ENCODE measurements at places on chromosomes 3 and 15.

DNA sequence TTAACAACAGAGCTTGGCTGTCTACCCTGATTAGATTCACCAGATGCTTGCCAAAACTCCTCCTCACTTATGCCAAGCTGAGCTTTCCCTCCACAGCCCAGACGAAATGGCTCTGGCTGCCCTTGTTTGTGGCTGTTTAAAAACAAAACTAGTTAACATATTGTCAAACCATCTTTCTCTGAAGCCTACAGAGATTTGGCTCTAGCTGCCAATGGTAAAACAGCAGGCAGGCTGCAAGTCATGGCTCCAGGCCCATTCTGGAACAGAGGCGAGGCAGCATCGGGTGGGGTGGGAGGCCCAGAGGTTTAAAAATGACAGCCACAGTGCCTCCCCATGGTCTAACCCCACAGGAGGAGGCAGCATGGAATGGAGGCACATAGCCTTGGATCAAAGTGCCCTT, 75.9 kb downstream of the SCN5A start:
- DNase-seq: no peak

- no peak for DNase-seq
Observed at GRCh38 chr15:52144656-52145178, 32.1 kb upstream of the BCL2L10 start.

DNA sequence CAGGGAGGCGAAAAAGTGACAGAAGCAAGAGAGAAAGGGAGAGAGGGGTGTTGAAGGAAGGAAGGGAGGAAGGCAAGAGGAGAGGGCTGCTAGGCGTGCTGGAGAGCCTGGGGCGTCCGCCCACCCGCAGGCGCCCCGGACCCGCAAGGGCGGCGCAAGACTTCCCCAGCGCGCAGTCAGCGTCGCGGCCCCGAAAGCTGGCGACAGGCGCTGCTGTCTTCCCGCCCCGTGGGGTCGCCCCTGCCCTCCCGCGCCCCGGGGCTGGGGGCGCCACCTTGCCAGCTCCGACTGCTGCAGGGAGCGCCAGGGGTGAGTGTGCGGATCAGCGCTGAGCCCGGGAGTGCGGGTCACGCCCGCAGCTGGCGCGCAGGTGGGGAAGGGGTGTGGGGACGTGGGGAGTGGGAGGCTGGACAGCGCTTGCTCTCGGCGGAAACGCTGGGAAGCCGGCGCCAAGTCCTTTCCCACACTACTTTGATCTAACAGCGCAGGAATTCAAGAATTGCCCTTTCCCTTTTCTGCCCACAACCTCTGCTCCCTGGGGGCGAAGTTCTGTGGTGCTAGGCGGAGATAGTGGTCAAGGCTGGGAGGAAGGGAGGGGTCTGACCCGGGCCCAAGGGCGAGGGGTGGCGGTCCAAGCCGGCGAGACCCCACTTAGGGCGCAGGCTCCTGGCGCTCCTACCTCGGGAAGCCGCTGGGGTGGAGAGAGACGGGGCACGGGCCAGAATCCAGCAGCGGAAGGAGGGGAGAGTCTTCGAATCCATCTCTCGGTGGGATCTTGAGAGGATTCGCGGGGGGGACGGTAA, 266.1 kb downstream of the CGGBP1 start:
- no peak for DNase-seq

GRCh38 chr3:83715307-83715706, 1243.5 kb upstream of the CADM2 start:
- DNase-seq: no peak

DNA sequence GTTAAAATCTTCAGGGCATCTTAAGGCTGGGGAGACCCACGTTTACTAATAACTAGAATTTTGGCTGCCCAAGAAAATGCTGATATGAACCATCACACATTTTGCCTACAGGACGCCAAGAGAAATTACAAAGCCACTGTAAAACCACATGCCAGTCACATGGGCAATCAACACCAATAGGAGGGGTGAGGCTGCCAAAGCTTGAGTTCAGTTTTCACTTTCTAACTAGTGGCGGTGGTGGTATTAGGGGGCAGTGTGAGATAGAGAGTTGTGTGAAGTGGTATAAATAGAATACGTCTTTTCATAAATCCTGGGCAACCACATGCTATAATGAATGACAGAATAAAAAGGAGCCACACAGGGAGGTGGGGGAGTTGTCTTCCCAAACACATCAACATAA, 147.3 kb downstream of the WNT5A start:
- DNase-seq: no peak

DNA sequence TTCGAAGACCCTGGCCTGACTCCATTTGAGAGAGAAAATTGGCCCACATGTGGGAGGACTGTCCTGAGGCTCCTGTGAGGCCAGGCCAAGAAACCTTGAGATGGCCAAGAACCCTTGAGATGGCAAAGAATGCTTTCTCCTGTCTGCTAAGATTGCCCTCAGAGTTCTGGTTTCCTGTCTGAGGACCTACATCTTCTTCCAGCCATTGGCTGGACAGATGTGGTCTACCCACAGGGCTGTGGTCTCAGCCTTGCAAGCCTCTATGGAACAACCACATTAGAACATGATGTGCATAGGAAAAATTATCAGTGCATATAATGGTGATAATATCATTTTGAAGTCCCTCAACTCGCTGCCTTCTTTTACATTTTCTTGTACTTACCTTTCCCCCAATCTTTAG, 10.8 kb upstream of the RASA2 start:
- DNase-seq: no peak

DNA sequence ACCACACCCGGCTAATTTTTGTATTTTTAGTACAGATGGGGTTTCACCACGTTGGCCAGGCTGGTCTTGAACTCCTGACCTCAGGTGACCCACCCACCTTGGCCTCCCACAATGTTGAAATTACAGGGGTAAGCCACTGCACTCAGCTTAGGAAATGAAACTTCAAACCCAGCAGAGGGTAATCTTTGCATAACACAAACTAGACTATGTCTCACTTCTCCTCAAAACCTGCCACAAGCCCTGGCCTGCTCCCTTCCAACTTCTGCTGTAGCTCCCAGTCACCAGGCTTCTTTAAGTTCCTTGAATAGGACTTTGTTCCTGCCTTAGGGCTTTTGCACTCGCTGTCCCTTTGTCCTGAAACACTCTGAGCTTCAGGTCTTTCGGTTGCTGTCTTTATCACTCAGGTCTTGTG, 39.2 kb upstream of the SEMA4B start:
- DNase-seq: no peak

- no peak for DNase-seq
Observed at GRCh38 chr15:99343881-99344551, 92.7 kb downstream of the LRRC28 start.

- DNase-seq: no peak
Observed at GRCh38 chr3:173253471-173253870, 112.4 kb upstream of the SPATA16 start.

GRCh38 chr15:48520376-48521155, 124.9 kb downstream of the FBN1 start:
- no peak for DNase-seq

GRCh38 chr3:125381314-125381713, 6.2 kb upstream of the ZNF148 start:
- no peak for DNase-seq

- DNase-seq: no peak
Observed at GRCh38 chr3:69856965-69857705, 117.9 kb downstream of the MITF start.

DNA sequence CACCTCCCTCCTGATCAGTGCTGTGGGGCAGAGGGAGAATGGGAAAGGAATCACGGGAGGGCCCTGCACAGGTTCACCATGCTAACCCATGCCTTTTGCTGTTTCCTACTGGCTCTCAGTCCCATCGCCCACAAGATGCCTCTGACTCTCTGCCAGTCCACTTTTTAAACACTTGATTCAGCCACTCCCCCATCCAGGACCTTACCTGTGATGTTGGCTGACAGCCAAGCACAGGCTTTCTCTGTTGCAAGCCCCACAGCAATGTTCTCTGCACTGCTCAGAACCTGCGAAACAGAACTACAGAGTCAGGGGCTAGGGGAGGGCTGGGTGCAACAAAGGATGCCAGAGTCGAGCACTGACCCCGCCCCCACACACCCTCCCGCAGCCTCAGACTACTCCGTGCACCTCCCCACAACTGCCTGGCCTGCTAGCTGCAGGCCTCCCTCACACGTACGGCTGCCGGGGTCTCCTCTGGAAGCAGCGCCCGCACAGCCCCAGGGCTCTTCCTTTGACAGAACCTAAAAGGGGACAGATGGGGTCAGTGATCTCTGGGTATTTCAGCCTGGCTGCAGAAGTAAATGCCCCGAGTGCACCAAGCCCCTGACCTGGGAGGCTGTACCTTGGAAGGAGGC, 9.1 kb downstream of the CDAN1 start:
- DNase-seq: no peak

DNA sequence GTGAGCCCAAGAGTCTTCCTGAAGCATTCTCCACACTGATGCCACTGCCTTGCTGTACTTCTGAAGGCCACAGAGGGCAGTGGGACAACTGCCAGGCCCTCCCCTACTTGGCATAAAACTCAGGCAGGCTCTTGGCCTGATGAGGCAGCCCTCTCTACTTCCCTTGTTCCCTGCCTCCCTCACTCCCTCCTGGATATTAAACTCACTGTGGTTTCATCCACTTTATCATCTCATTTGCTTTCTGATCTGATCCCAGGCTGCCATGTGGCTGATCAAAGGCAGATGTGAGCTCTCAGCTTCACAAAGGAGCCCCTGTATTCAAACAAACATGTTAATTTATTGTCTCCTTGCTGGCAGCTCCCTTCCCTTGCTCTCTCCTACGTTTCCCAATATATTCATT, 533.5 kb downstream of the IGSF11 start:
- DNase-seq: no peak

DNA sequence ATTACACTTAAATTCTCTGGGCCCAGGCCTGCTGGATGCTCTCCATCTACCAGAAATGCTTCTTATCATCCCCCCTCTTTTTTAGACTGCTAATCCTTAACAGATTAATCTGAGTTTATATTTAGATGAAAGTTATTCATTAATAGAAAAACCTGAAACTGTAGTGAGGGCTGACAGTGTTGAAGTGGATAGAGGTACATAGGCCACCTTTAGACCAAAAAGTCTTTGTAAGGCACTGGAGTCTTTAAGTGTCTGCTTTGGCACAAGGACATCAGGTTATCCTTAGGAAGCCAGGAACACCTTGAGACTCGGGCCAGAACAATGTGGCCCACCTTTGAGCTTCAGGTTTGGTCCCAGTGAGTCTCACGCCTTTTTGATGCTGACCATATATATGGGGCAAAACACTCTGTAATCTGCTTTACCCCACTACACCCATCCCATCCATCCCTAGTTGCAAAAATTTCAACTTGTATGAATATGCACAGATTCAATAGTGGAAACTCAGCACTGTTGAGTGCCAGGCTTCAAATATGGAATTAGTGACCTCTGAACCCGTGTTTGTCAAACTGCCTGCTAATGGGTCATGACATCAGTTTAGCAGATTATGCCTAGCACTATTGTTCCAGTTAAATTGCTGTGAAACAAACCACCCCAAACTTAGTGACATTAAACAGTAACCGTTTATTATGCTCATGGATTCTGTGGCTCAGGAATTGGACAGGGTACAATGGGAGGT, 44.0 kb downstream of the PDE8A start:
- DNase-seq: no peak

- no peak for DNase-seq
Observed at GRCh38 chr15:86840996-86841395, 761.3 kb downstream of the AGBL1 start.

DNA sequence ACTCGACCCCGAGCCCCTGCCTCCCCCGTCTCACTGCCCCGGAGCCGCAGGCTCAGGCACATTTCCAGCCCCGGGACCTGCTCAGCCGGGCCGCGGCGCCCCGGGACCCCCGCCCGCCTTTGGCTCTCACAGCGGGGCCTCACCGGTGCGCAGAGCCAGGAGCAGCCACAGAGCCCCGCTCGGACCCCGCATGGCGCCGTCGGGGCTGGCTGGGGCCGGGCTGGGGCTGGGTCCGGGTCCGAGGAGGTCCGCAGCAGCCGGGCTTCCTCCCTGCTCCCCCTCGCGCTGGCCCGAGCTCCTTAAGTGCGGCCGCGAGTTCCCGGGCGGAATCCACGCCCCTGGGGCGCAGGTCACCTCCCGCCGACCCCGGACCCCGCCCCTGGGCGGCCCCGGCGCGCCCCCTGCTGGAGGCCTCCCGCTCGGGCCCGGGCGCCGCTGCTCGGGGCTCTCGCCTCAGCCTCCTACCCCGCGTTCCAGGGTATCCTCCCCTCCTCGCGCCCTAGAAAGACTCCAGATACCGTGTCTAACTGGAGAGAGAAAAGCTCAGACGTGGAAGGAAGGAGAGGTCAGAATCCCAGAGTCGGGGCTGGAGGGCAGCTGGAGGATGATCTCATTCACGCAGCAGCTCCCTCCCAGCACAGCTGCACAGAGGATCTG, at the start of gene MELTF:
Gene MELTF (minus strand): TSS at position 307 of the 657 bp plus-strand sequence. CDS start 115 bp downstream, at position 192.
- no peak for DNase-seq

DNA sequence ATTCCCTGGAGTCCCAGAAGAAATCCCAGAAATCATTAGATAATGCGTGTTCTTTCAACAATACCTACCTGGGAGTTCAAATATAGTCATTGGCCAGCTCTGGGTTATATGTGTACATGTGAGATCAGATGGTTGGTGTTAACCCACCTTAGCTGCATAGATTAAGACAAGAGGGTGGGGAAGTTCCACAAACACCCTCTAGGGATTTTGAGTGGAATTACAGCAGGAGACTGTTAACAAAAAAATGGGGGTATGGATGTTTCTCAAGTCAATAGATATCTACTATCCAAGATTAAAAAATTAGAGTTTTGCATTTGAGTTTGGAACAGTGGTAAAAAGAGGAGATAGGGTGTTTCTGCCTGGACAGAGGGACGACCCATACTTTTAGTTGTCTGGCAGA, 282.5 kb upstream of the CNTN3 start:
- no peak for DNase-seq

DNA sequence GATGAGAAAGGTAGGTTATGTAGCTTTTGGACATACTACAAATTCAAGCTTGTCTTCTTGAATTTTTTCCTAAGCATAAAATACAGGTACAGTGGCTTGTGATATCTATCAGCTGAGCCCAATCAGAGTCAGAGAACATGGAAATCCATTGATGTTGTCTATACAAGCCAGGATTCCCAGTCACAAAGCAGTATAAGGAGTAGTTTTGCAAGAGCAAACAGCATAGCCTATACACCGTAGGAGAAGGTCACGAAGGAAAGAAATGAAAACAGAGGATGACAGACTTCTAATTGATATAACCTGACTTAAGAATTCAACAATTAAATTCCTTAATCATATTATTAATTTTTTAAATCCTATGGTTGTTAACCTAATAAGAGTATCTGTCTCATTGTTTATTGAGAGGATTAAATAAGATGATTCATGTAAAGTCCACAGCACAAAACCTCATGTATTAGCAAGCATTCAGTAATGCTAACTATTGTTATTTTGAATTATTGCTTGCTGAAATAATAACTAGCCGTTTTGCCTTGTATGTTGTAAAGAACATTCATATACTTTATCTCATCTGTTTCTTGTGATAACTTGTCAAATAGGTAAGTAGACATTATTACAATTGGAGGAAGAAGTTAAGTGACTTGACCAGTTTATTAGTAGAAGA, 276.6 kb upstream of the ZPLD1 start:
- DNase-seq: no peak

GRCh38 chr3:111810909-111811308, 48.2 kb upstream of the PHLDB2 start:
- no peak for DNase-seq

- no peak for DNase-seq
Observed at GRCh38 chr3:63304421-63304820, 26.3 kb downstream of the SYNPR start.

GRCh38 chr3:158360756-158361448, 210.1 kb upstream of the MLF1 start:
- DNase-seq: no peak
